Activated CD8-positive, alpha-beta memory T cell treated with anti-CD3 and anti-CD28 coated beads for 1 hour (primary cell): ENCODE measurements at places on chromosomes 2 and 18.

DNA sequence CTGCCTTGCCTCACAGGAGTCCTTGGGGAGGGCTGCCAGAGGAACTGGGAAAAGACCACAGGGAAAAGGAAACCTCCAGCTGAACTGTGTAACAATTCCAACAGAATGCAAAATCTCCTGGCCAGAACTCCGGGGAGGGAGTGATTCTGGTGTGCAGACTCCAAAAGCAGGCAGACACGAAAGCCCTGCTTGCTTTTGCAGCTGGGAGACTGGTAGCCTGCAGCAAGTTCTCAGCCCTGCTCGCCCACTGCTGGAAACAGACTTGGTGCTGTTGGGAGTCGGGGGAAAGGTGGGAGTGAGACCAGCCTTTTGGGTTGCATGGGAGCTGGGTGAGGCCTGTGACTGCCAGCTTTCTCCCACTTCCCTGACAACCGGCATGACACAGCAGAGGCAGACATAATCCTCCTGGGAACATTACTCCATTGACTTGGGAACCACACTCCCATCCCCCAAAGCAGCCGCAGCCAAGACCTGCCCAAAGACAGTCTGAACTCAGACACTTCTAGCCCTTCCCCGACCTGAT lies 26.0 kb upstream of the NMI start:
- DNase-seq: no peak

DNA sequence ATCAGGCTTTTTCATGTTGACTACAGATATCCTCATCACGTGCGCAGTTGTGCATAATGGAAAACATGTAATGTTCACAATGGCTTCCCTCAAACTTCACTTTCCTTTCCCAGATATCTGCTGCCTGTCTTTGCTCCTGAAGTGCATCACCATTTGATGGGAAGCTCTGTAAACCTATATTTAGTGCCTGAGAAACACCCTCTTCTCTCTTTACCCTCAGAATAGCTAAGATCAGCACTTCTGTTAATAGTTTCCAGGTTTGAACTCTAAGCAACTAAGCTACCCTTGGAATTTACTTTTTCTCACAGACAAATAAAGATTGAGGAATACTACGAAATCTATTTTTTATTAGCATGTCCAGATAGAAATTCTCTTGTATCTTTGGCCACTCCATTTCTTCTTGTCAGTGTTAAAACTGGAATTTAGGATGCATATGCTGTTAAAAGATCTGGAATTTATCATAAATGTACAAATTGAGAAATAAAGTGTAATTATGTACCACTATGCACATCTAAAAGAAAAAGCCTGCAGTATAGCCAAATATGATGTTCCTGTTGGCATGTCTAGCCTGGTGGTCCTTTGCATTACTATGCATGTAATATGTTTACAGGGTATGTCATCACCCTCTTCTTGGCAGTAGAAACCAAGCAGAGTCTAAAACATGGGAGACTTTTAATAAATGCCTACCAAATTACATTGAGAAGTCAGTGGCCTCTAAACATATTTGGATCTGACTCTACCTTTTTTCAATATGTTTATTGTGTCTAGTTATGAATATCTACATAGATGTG lies 278.7 kb downstream of the FIGN start:
- no peak for DNase-seq

- DNase-seq: no peak
Measured at GRCh38 chr2:179336782-179337534, 72.3 kb upstream of the SESTD1 start.

DNA sequence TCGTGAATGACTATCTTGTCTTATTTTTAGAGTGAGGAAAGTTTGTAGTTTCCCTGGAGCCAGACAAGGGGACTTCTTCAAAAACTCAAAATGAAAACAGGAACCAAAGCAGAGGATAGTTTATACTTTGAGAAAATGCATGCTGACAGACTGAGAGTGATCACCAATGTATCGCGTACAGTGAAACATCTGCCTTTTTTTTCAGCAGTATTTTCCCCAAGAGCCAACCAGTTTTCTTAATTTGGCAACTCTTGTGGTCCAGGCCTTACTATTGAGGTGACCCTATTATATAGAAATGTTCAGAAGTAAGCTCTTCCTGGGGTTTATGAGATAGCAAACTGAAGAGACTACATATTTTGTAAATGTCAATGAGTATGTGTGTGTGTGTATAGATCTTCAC lies 153.7 kb upstream of the VRK2 start:
- DNase-seq: no peak
